ENCODE measurements at places on chromosomes 11 and 22.
A peak's percentile ranks its signal among the peaks of the same experiment; 100 is the strongest.

DNA sequence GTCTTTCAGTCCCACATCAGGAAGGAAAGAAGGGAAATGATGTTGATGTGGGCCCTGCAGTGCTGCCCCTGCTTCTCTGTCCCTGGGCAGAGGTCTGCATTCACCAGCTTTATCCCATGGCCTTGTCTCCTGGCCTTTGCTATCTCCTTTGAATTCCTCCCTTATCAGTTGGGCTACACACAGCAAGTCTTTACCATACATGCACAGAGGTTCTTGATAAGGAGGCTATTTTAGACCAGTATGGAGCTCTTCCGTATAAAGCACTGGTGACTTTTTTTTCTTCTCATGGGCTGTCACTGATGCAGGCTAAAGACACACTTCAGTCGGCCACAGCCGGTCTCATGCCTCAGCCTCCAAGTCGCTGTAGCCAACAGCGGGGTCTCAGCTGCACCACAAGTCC is 20.2 kb downstream of the MYO18B start:
- DNase-seq, result no peak

DNA sequence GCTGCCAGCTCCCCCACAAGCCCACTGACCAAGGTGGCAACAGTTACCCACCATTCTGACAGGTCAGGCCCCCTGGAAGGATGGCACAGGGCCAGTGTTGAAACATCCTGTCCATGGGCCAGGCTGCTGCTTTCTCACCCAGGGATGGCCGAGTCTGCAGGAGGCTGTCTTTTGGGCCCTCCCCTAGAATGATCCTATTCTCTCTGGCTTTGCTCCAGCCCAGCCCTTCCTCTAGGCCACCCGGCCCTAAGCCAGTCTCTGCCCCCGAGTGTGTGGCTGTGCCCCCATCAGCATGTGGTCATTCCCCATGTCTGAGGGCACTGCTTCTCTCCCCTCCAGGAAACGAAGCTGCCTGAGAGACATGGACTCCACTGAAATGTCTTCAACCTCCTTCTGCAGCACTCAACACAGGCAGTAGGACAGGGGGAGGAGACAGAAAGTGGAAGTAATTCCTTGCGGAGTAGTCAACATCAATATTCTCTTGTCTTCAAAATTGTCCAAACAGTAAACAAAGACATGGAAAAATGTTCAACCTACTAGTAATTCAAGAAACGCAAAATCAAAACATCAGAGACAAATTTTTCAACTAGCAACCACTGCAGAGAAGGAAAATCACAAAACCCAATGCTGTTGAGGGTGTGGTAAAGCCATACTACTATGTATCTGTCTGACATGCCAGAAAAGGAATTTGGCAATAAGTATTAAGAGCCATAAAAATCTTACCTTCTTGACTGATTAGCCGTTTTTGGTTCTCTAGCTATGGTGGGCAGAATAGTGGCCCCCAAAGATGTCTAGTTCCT is 5.1 kb upstream of the SCARF2 start:
- no peak for DNase-seq

GRCh38 chr22:48647606-48648515 is 1179.8 kb downstream of the BRD1 start:
- DNase-seq, result no peak

GRCh38 chr22:47279746-47280145 is 517.3 kb downstream of the TBC1D22A start:
- DNase-seq, result no peak

DNA sequence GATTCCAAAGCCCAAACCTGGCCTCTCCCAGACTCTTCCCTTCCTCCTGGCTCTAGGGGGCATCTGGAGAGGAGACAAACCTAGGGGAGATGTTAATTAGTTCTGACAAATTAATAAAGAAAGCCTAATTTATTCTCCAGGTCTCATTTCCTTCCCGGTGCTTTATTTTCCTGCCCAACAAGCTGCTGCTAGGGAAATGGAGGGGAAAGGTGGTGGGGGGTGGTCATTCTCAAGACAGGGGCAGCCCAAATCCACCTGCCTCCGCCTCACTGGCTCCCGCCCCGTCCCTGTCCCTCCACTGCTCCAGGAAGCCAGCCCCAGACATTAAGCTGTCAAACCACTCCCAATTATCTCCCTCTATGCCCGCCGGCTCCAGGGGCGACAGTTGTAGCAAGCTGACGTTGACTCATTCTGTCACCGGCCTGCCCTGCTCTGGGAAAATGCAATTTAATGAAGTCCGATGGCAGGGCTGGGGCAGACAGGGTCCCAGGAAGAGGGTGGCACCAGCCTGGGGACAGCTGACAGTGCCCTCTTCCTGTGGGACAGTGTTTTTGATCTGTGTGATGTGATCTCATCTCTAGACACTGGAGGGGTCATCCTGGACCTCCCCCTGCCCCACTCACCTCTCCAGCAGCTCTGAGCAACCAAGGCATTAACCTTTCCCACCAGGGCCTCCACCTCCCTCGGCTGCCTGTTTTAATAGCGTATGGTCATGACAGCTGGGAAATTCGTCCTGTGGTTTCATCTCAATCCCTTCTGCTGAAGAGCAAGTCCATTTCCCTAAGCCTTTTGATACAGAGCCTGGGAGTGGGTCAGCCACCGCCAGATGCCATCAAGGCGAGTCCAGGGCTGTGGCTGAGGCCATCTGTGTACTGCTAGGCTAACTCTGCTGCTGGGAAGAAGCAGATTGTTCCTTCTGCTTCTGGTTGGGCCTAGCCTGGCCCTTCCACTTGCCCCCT is 27.1 kb downstream of the NECTIN1 start:
- no peak for DNase-seq

- DNase-seq, result no peak
These were observed 35.8 kb upstream of the TSKU start for GRCh38 chr11:76747153-76747914.

DNA sequence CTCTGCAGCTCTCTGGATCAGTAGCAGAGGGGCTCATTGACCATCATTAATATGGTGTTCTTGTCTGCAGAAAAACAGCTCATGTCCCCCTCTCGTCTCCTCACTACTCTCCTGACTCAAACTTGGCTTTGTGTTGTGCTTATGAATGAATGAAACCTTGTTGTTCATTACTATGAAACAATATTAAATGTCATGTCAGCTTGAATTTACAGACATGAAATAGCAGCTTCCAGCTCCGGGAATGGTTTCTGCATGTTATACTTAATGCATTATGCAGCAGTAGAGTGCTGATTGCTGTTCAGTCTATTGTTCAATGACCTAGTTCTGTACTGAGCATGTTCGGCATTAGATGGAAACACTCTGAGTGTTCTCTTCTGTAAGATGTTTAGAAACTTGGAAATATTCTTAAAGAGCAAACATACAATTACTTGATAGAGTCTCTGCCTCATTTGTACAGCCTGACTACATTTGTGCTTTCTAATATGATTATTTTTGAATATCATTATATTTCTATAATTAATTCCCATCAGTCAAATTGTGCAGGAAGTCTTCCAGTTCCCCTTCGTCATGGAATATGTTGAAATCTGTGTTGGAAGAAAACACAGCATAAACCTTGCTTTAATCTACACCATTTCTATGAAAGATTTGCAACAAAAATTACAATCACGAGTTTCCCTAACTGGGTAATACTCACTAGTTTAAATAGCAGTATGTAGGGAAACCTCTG is 340.4 kb downstream of the SOX6 start:
- no peak for DNase-seq

DNA sequence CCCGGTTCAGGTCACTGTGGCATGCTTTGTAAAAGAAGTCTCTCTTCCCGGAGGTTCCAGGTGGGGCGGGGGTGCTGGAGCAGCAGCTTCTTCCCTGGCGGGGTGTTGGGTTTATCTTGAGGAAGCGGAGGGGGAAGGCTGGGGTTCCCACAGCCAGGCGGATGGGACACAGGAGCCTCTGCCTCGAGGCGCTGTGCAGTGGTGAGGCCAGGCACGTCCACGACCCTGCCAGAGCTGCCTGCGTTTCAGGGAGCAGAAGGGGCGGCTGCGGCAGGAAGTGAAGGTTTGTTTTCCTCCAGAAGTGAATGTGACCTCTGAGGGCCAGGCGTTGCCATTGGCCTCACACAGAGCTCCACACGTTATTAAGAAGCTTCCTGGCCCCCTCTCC is 20.1 kb upstream of the ADORA2A start:
- DNase-seq, result no peak

GRCh38 chr11:20248871-20249270 is 88.6 kb upstream of the DBX1 start:
- no peak for DNase-seq

DNA sequence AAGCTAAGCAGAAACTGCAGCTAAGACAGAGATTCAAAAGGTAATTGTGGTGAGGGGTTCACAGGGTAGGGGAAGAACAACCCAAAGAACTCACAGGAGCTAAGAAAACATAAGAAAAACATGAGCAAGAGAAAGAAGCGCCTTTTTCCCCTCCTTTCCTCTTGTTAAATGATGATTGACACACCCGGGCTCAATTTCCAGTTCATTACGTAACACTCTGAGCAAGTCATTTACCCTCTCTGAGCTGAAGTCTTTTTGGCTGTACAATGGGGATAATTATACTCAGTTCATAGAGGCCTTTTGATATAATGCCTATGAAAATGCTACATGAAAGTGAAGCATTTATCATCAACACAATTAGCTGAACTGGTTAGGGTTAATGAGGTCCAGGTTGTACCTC is 17.2 kb downstream of the LRP4 start:
- DNase-seq, result no peak

DNA sequence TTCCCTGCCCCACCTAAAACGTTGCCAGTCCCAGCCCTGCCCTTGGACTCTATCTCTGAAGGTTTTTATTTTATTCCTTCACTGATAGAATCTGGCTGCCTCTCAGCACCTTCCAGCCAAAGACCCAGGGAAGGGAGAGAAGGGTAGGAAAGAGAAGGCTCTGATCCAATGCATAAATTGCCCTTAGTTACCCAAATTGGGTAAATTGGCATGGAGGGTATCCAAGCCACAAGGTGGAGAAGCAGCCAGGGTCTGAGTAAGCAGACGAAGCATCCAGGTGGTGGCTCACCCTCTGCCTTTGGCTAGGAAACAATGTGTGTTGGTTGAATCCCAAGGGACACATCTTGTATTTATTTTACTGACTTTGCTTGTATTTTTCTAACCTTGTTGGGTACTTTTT is 89.0 kb downstream of the FEZ1 start:
- DNase-seq, result no peak

GRCh38 chr11:99687320-99687719 is 666.6 kb downstream of the CNTN5 start:
- no peak for DNase-seq

DNA sequence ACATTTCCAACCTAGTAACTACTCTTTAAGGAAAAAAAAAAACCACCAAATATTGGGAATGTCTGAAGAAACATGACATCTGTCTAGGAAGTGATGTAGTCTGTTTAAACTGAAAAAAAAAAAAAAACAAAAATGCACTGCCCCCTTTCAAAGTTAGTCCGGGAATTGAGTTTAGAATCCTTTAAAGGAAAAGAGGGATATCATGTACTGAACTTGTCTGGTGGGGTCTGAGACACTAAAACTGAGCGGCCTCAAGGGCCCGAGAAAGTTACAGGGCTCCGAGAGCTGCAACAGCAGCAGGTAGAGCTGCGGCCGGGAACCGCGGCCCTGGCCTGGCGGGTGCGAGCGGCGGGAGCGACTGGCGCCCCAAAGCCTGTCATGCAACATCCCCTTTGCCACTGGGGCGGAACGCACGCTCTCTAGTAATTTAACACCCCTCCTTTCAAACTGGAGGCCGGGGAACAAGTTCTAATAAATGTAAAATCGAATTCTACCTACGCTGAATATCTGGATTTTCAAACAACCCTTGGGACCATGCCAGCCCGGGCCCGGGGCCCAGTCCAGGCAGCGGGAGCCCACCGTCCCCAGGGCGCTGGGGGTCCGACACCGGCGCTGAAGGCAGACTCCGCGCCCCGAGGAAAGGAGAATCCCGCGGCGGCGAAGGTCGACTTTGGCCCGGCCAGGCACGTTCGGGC is 736 bp downstream of the RDX start:
- peak; percentile 55 for DNase-seq

DNA sequence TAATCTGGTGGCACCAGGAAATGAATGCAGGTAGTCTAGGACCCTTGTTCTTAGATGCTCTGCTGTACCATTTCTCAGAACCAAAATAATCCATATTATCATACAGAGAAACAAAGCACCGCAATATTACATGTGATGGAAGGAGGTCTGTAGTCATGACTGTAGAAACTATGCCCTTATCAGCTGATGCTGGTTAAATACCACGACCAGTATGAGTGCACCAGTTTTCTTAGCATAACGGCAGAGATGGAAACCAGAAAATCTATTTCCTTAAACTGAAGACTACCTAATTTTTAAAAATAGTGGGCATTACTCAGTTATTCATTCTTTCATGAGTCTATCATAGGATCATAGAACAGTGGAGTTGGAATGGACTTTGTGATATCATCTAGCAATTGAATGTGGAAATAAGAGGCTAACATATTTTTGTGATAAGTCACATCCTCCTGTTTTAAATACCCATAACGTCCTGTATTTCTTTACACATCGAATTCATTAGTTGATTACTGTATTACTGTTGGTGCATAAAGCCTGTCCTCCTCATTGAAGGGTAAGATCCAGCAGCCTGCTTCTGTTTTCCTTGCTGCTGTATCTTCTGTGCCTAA is 15.1 kb downstream of the JHY start:
- no peak for DNase-seq

- DNase-seq, result no peak
These were observed 18.0 kb downstream of the PAAF1 start for GRCh38 chr11:73894725-73895335.

DNA sequence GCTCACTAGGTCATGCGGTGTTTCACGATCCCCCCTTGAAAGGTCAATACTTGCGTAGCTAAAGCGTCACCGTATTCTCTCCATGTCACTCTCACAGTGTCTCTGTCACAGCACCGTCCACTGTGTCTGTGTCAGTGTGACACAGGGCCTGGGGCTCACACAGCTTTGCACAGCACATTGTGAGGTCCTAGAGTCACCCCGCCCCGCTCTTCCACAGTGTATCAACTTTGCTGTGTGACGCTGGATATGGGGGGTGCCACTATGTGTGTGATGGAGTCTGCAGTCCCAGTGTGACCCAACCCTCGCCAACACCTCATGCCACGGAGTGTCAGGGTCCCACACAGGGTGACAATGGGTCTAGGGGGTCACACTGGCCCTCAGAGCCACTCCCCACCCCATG is 583 bp downstream of the P4HA3 start:
- DNase-seq, result no peak

DNA sequence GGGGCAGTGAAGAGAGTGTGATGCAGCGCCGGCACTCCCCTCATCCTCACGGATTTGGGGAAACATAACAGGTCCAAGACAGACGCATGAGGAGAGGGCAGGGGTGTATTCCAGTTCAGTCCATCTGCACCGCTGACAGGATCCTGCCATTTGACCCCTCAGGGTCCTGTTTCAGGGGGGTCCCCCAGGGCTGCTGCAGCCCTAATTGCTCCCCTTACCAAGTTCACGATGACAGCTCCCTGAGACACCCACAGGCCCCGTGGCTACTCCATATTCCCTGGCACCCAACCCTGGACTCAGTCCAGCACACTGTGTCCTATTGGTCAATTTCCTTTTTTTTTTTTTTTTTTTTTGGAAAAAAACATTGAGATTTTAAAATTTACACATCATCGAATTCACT is 41.5 kb downstream of the SHANK2 start:
- no peak for DNase-seq

Data from left colon (tissue), 2 donors.